ENCODE measurements at places on chromosomes 2 and 18.
A peak's percentile ranks its signal among the peaks of the same experiment; 100 is the strongest.

DNA sequence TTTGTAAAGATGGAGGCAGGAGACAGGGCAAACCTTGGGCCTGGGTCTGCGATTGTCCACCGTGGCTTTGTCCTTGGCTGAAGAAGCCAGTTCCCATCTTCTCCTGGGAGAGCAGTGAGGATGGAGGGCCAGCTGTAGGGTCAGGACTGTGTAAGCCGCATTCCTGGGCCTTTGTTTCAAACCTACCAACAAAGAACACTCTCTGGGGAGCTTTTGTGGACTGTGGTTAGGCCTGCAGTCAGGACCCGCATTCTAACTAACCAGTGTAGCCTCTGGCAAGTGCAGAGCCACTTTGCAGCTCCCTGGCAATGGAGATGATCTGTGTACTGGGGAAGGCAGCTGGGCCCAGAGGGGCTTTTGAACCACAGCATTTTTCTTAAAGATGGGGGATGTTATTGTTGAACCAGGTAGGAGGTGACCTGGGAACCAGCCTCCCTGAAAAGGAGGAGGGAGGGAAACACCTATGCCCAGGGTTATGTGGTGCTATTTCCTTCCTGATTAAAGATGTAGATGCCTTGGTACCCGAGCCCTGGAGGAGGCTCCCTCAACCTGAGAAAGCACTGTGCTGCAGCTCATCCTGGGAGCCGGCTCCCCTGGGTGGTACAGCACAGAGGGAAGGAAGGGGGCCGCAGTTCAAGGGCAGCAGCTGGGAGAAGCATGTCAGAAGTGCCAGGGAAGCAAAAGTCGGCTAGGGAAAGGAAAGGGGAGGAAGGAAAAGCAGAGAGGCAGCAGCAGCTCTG, 12.7 kb upstream of the SMAD4 start:
- DNase-seq: no peak

DNA sequence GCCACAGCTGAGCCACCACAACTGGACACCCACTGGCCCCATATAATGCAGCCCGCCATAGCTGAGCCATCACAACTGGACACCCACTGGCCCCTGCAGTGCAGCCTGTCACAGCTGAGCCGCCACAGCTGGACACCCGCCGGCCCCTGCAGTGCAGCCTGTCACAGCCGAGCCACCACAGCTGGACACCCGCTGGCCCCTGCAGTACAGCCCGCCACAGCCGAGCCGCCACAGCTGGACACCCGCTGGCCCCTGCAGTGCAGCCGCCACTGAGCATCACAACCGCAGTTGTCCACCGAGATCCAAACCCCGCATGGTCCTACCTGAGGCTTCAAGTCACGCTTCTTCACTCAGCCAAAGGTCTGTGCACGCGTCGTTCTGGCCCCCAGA, 134.2 kb downstream of the PXDN start:
- no peak for DNase-seq

GRCh38 chr2:83364264-83364663, 1094.8 kb downstream of the SUCLG1 start:
- no peak for DNase-seq

DNA sequence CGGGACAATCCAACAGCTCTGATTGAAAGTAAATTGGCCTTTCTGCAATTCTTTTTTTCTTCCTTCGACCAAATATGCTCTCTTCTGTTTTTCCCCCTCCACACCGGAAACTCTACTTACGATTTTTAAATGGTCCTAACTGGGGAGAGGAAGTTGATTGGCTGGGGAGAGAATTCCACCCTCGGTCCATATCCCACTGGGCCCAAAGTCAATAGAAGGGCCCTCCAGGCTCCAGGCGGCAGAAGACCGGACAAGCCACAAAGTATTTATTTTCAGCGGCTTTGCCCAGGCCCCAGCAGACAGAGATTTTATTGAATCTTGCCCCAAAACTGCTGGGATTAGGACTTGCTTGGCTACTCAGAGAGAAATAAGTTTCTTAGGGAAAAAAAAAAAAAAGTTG, 37.1 kb upstream of the SMAD7 start:
- no peak for DNase-seq

GRCh38 chr18:77608807-77609206, 359.2 kb downstream of the GALR1 start:
- DNase-seq: no peak

DNA sequence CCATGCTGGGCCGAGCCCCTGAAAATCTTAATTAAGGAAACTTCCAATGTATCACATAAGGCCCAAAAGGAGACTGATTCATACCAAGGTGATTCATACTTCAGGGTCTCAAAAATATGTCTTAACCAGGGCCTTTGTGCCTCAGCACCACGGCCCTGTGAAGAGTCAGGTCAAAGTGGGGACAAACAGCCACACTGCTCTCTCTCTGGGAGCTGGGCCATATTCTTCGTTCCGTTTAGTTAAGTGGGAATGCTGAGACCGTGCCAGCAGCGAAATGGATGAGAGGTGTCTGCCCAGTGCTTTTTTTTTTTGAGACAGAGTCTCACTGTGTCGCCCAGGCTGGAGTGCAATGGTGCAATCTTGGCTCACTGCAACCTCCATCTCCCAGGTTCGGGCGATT, 9.3 kb upstream of the PTMA start:
- no peak for DNase-seq

GRCh38 chr2:71631411-71631931, 178.1 kb downstream of the DYSF start:
- no peak for DNase-seq

- no peak for DNase-seq
Observed at GRCh38 chr2:3857576-3857975, 154.2 kb downstream of the DCDC2C start.

GRCh38 chr2:84323890-84324289, 135.2 kb downstream of the SUCLG1 start:
- DNase-seq: no peak

DNA sequence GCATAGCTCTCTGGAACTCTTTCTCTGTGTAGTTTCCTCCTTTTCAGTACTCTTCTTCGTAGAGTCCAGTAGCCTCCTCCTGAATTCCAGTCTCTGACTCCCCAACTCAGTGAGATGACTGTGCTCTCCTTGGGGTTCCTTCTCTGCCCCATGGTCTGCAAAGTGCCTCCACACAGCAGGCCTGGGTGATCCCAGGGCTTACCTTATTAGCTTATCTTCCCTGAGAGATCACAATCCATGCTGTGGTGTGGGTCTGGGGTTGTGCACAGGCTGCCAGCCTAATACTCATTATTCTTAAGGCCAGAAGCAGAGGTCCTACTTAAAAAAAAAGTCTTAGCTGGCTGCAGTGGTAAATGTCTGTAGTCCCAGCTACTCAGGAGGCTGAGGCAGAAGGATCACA, 4.6 kb upstream of the GPR39 start:
- DNase-seq: no peak

- no peak for DNase-seq
Observed at GRCh38 chr18:78924786-78925540, 54.7 kb upstream of the SALL3 start.

DNA sequence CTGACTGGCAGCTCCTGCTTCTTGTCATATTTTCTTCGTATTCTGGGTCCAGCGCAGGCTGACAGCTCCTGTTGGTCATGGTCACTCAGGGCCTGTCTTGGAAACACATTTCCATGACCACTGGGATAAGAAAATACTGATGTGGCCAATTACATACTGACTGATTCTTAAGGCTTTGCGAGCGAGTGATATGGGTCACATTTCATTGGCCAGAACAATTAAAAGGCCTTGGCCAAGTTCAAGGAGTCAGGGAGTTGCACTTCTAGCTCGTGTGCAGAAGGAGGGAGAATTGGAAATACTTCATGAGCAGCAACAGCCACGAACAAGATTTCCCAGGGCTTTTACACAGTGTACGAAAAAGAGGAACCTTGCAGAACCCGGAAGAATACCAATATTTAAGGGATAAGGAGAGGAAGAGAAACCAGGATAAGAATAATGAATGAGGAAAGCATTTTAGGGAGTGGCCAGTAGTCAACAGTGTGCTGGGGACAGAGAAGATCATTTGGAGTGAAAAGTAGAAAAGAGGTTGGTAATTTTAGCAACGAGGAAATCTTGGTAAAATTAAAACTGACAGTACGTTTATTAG, 149.5 kb downstream of the ATP9B start:
- DNase-seq: no peak

- no peak for DNase-seq
Observed at GRCh38 chr2:18325118-18325517, 235.3 kb downstream of the RDH14 start.

- DNase-seq: no peak
Observed at GRCh38 chr2:98730053-98730706, 752 bp downstream of the MGAT4A start.

DNA sequence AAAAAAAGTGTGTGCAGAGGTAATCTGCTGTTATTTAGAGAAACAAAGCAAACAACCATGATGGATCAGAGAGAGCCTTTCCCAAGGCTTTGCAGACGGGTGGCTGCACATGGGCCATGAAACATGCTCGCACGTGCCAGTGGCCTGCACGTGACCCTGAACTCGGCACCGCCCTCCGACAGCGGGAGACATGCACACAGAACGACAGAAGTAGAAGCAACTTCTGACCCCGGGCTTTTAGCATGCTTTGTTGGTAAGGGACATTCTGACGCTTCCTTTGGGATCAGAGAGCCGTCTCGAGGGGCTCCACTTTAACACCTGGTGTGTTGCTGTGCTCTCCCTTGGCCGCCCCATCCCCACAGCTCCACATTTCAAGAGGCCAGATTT, 112.5 kb downstream of the KCNF1 start:
- DNase-seq: no peak

- DNase-seq: no peak
Observed at GRCh38 chr2:86081724-86082123, 24.0 kb downstream of the POLR1A start.

- no peak for DNase-seq
Observed at GRCh38 chr2:136932700-136933099, 167.4 kb downstream of the THSD7B start.

DNA sequence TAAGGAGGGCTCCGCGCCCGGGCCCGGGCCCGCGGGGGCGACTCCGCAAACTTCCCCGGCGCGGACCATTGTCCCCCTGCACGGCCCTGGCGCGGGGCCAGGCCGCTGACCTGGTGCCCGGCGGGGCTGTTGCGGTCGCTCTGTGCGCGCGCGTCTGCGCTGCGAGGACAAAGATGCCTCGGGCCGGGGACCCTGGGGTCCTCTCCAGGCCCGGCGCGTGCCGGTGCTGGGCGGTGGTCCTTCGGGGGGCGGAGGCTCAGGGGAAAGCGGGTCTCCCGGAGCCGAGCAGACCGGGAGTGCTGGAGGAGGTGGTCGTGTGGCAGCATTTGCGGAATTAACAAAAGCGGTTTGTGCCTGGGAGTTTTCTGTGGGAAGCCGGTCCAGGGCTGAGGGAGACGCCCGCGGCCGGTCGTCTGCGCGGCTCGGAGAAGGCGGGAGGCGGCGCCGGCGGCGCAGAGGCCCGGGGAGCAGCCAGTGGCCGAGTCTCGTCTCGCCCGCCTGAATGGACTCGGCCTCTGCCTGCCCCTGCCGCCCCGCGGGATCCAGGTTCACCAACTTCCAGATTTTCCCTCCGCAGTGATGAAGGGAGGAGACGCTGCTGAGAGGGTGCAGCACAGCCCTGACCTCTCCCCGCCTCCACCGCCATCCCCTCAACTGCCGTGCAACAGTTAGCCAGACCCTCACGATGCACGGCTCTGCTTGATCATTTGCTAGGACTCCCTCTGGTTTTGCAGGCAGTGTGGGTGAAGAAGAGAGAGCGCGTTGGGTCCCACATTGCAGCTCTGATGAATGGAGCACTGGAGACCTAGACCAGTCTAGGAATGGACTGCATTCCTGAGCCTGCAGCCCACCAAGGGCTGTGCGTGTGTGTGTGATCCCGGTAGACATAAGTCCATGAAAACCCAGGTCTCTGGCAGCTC, 705 bp downstream of the EFR3B start:
- DNase-seq: no peak

DNA sequence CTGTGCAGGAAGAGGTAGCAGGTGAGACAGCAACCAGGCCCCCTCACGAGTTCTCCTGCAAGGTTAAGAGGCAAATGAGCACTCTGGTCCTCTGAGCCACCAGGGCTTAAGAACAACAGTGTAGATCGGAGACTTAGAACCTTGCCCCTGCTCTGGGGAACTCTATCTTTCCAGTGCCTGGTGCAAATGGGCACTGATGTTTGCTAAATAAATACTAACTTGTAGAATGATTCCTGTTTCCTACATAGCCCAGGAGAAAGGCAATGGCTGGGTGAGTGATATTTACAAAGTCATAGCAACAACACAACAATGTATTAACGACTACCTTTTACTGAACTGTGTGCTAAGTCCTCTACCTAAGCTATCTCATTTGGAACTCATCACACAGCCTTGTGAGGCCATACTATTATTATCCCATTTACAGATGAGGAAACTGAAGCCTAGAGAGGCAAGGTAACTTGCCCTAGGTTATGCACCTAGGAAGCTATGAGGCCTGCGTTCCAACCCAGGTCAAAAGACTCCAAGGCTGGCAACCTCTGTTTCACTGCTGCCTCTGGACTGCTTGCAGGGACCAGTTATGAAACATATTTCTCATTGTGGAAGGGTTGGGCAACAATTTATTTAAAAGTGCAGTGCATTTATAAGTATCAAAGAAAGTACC, 4.3 kb downstream of the ATP8B1 start:
- DNase-seq: no peak

- DNase-seq: peak; percentile 32
Observed at GRCh38 chr2:207133820-207134519, 31.8 kb downstream of the KLF7 start.

DNA sequence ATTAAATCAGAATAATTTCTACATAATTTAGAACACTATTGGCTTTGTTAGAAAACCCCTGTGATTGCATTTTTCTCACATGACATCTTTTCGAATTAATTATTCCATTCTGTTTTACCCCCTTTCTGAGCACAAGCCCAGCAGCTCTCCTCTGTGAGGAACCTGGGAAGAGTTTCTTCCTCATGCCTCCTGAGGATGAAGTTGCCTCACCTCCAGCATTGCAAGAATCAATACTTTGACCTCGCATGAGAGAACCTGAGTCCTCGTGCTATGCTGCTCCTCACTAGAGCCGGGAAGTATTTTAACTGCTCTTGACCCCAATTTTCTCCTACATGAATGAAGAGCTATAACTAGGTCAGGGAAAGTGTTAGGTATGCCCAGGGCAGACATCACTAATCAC, 77.1 kb upstream of the RAPH1 start:
- no peak for DNase-seq
